Gastrocnemius medialis (tissue), 4 donors: ENCODE measurements at places on chromosomes 1 and 21. TPM values are rescaled to one million over a fixed set of nuclear protein-coding genes. Genes with fewer than 3 reads are reported as not detected.

GRCh38 chr1:27622828-27623227, 12.2 kb downstream of the FGR start:
- no peak for DNase-seq

DNA sequence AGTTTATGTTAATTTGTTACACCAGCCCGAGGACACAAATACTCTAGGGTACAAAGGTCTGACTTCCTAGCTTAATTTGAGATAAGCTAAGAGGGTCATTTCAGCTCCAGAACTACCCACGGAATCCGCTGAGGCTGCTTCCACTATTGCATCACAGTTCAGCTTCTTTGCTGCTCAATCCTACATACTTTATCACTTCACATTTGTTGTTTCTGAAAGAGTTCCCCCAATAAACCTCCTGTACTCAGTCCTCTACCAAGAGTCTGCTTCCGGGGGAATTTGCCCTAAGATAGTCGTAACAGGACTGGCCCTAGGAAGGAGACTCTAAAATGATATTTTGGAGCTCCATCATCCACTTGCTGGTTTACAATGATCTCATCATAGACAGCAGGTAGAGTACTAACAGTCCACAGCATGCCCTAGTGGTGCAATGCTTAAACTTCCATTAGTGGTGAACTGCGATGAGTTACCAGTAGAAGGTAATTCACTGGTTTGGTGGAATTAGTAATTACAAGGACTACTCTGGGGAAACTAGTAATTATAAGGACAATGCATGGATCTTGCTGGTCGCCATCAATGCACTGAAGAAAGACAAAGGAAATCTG, 229.3 kb downstream of the USH2A start:
- DNase-seq = no peak

GRCh38 chr1:41284121-41284520, 42.0 kb upstream of the SCMH1 start:
- DNase-seq = no peak

GRCh38 chr1:26767714-26768113, 20.0 kb upstream of the PIGV start:
- no peak for DNase-seq

GRCh38 chr1:85275701-85276214, 674 bp downstream of the BCL10 start:
- DNase-seq = no peak

The MFN2 gene
- total RNA-seq = 176 TPM

DNA sequence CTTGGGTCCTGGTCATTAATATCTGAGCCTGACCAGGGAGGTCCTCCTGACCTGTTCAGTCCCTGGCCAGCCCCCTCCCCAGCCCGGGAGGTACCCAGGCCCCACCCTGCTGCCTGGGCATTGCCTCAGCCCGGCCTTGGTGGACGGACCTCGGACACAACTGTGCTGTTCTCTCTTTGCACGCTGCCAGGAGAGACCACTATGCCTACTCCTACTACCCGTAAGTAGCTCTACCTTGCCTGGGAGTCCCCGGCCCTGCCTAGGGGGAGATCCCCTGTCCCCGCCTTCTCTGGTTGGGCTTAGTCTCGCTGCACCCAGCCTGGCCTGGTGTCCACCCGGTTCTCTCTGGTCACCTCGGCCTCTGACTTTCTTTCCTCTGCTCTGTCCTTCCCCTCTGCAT, 53.2 kb downstream of the PTPRU start:
- DNase-seq = no peak

DNA sequence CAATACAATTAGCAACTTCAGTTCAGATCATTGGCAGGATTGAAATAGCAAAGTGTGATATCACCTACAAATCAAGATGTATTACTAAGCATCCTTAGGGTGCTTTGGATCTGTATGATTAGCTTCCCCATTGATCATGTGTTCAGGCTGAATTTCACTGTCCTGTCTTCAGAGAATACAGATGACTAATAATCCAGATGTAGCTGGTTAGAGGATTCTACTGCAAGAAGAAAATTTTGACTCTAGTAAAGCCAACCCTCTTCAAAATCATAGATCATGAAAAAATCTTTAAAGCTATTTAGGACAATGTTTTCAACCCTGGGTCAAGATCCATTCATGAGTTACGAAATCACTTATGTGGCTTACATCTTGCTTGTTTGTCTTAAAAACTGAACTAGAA, 184.4 kb downstream of the PTGER3 start:
- no peak for DNase-seq

DNA sequence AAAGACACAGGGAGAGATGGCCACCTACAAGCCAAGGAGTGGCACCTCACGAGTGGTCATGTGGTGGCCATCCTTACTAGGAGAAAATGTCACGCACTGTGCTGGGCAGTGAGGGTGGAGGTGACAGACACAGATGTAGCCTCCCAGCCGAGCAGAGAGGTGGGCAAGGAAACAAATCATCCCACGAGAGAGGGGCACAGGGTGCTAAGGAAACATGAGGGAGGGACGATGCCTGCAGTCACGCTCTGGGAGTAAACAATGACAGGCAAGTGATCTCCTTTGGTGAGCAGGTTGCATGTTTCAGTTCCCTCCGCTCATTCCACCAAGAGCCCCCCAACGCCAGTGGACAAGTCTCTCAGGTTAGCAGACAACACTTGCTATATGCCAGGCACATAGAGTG, 65.8 kb downstream of the CD247 start:
- no peak for DNase-seq

DNA sequence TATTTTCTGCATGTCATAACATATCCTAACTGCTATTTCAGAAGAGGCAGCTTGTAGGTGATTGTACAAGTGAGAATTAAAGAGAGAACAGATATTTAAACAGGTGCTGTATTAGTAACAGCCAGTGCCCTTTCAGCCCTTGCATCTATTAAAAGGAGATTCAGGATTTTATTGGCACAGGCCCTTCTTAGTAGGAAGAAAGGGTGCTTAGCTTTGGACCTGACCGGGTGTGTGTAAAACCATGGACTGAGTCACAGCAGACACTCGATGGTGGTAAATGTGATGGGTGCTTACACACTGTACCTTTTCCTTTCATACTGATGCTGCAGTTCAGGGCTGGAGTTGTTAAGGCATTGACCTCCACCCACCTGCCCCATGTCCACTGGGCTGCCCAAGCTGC, 12.7 kb upstream of the CD101 start:
- DNase-seq = no peak

The ABL2 gene
- total RNA-seq = 9.3 TPM
